Lung (tissue), 17 donors: ENCODE measurements at places on chromosomes 16 and 17.

- no peak for DNase-seq
Observed at GRCh38 chr16:83138976-83139690, 512.4 kb downstream of the CDH13 start.

DNA sequence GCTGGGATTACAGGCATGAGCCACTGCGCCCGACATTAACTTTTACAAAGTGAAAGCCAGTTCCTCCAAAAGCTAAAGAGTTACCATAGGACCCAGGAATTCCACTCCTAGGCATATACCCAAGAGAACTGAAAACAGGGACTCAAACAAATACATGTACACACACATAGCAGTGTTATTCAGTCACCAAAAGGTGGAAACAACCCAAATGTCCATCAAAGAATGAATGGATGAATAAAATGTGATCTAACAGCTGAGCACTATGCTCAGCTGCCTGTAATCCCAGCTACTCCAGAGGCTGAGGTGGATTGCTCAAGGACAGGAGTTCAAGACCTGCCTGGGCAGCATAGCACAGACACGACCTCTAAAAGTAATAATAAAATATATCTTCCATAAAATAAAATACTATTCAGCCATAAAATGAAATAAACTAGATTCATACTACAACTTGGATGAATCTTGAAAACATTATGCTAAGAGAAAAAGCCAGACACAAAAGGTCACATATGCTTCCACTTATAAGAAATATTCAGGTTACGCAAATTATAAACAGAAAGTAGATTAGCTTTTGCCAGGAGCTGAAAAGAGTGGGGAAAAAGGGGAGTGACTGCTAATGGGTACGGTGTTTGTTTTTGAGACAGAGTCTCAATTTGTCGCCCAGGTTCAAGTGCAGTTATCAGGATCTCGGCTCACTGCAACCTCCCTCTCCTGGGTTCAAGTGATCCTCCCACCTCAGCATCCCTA is 9.3 kb upstream of the USP7 start:
- DNase-seq = no peak

DNA sequence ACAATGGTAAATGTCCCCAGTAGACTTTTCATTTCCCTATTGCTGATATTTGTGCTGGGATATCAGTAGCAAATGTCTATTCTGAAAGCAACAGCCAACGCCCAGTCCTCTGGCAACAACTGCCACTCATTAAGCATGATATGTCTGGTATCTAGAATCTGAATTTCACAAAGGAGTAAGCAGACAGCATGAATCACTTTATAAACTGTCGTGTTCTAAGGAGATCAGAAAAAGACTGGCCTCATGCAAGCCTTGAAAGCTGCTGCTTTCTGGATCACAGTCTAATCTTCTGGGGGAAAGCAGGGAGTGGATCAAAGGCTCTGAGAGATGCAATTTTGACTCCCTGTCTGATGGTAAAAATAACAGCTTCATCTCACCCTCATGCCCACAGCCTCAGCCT is 153.1 kb upstream of the NOG start:
- DNase-seq = no peak

GRCh38 chr16:81313701-81314602 is 810 bp upstream of the GAN start:
- DNase-seq = no peak

- no peak for DNase-seq
Observed at GRCh38 chr16:25812215-25812614, 120.5 kb downstream of the HS3ST4 start.

DNA sequence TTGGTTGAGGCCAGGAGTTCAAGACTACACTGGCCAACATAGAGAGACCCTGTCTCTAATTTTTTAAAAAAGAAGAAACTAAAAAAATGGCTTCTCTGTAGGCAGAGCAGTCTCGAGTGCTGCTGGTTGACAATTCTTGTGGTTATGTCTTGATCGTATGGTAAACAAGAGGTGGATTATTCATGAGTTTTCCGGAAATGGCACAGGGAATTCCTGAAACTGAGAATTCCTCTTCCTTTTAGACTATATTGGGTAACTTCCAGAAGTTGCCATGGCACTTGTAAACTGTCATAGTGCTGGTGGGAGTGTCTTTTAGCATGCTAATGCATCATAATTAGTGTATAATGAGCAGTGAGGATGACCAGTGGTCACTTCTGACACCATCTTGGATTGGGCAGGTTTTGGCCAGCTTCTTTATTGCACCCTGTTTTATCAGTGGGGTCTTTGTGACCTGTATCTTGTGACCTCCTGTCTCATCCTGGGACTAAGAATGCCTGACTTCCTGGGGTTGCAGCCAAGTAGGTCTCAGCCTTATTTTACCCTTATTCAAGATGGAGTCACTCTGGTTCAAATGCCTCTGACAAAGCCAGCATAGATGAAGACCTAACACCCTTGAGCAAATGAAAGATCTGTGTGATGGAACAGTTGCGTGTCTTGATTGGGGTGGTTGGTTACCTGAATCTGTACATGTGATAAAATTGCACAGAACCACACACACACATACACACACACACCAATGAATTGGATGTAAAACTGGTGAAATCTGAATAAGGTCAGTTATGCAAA is 30.2 kb downstream of the BMERB1 start:
- DNase-seq = no peak

DNA sequence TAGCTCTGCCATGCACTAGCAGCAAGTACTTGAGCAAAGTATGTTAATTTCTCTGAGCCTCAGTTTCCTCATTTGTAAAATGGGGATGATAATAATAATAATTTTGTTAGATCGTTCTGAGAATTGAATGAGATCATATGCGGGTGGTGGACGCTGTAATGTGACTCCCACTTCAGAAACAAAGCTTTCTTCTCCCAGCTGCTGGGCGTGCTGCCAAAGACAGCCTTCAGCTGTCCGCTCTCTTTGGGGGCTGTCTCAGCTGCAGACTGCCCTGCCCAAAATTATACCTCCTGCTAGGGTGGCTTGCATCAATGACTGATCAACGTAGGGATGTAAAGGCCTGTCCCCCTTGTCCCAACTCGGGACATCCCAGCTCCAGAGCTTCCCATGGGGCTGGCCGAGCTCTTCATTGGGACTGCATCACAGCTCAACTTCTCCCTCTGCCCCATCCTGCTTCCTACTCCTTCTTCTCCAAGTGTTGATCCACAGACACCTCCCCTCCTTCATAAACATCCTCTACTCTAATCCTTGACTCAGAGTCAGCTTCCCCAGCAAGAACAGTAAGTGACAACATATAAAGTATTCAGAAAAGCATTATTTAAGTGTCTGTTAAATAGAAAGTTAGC is 30.7 kb upstream of the CDH5 start:
- DNase-seq = peak; percentile 95

DNA sequence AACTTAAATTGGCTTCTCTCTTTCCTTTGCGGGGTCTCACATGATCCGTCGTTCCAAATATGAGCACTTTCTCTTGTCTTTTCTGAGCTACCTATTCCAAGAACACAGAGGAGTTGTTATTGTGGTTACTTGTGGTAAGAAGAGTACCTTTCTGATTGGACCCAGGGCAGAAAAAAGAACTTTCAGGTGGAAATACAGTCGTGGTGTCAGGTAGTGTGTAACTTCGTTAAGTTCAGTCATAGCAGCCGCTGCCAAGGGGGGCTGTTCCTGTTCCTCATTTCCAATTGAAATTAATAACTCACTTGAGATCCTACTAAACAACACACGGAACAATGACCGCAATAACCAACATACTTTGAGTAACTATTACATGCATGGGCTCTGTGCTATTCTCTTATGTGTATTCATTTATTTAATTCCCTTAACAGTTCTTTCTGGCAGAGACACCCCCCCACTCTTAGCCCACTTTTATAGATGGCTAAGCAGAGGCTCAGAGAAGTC is 681.7 kb downstream of the MAF start:
- DNase-seq = no peak

- no peak for DNase-seq
Observed at GRCh38 chr17:57739402-57740234, 5.5 kb downstream of the CCDC182 start.

DNA sequence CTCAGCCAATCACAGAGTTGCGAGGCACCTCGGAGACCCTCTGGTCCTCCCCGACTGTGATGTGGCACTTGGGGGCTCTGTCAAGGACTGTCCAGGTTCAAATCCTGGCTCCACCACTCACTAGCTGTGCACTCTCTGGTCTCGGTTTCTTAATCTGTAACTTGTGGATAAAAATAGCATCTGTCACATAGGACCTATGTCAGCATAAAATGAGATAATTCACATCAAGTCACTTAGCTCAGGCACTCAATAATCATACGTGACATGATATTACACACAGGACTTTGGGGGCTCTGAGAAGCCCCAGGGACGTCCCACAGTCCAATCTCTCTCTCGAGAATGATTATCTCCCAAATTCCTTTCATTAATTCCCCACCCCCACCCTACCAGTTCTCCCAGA is 166.4 kb downstream of the COPRS start:
- no peak for DNase-seq

DNA sequence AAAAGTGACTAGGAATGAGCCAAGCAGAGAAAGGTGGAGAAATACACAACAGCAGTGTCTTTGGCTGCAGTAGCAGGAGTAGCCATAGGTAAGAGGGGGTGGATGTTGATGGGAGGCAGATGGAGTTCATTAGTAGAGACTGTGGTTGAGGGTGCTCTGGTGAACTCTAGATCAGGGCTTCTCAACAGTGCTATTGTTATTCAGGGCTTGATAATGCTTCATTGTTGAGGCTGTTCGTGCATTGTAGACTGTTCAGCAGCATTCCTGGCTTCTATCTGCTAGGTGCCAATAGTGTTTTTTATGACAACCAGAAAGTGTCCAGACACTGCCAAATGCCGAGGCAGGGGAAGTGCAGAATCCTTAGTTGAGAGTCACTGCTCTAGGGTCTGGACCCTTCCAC is 3.6 kb downstream of the ALKBH5 start:
- no peak for DNase-seq

GRCh38 chr17:32875923-32876416 is 954 bp downstream of the MYO1D start:
- peak; percentile 73 for DNase-seq

DNA sequence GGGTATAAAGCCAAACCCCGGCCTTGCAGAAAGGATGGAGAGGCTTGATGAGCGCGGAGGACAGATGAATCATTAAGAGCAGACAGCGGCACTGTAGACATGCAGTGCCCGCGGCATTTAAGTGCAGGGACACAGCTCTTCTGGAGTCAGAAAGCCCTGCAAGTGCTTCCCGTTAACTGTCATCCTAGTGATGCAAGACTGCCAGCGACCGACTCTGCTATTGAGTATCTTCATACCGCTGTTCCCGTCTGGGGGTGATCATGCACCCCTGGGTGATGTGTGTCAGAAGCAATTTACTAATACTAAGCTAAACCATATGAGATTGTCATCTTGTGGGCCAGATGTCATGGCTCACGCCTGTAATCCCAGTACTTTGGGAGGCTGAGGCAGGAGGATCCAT is 101.0 kb downstream of the ABCC6 start:
- no peak for DNase-seq

DNA sequence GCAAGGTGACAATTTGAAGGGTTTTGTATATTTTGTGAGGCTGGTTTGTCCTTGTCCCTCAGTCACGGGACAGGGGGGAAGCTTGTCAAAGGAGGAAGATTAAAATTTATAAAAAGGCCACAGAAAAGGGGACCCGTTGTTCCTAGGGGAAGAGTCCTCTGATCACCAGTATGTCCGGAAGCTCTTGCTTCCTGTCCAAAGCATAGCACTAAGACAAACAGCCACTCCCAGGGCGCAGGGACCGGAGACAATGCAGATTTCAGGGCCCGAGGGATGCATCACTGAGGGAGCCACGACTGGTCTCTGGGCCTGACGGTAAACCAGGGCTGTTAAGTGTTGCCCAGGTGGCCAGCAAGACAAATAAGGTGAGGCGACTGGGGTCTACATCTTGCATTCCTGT is 95.2 kb downstream of the MAF start:
- no peak for DNase-seq

- DNase-seq = no peak
Observed at GRCh38 chr16:85330006-85330693, 217.9 kb upstream of the CIBAR2 start.

GRCh38 chr16:57106767-57107166 is 14.4 kb downstream of the CPNE2 start:
- DNase-seq = peak; percentile 13

- DNase-seq = peak; percentile 75
Observed at GRCh38 chr17:36703860-36704266, 102.5 kb downstream of the MRM1 start.

DNA sequence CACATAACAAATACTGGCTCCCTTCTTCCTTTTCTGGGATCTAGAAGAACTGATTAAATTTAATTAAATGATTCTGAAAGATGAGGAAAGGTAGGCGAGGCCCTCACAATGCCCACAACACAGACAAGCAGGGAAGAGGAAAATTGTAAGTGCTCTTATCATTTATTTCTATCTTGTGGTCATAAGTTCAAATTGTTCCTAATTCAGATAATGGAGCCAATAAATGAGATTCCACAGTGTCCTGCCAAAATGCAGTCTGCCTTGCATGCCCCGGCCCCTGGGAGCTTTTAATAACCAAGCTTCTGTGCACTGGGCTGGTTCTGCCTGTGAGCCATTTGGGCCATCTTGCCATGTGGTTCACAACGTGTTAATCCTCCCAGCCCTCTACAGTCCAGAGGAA is 97.0 kb downstream of the CMC2 start:
- DNase-seq = no peak

- DNase-seq = peak; percentile 60
Observed at GRCh38 chr16:86044241-86044671, 145.3 kb downstream of the IRF8 start.

DNA sequence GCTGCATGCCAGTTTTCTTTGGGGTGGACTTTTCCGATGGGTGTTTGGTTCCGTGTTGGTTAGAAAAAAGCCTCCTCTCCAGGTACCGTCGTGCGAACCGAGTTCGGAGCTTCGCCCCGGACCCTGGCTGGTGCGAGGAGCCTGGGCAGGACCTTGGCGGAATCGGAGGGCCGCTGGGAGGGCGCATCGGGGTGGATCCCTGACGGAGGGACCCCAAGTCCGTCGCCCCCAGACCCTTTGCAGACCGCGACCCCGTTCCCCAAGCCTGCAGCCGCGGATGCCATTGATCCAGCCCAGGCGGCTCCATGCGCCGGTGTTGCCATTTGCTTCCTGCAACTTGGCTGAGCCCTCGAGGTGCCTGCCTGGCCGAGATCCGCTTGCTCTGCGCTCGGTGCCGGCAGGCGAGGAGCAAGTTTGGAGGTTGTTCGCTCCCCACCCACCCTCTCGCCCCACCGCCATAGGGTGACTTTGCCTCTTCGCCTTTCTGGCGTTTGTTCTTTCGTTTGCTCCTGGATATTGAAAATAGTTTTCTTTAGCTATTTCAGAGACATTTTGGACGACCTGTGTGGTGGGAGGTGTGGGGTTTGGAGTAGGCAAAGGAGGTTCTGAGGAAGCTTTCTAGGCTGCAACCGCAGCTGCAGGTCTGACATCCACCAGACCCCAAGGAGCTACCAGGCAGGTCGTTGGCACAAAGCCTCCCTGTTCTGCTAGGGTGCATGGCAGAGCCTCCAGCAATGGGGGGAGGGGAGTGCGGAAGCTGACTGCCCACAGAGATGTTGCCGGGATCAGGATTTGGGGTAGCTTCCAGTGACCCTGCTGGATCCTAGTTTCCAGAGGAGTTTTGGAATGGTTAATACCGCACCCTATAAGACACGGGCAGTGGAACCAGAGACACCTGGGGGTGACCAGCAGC is 58.2 kb downstream of the RAP1GAP2 start:
- DNase-seq = no peak

GRCh38 chr16:58197314-58198012 is 443 bp downstream of the CSNK2A2 start:
- no peak for DNase-seq

GRCh38 chr17:76658242-76658662 is 14.7 kb upstream of the ST6GALNAC1 start:
- no peak for DNase-seq
